ENCODE measurements at places on chromosomes 2 and 18.

GRCh38 chr2:199460101-199460671 lies 2.4 kb upstream of the SATB2 start:
- DNase-seq, result no peak

- no peak for DNase-seq
Observed at GRCh38 chr2:174430066-174430465, 34.5 kb downstream of the SCRN3 start.

DNA sequence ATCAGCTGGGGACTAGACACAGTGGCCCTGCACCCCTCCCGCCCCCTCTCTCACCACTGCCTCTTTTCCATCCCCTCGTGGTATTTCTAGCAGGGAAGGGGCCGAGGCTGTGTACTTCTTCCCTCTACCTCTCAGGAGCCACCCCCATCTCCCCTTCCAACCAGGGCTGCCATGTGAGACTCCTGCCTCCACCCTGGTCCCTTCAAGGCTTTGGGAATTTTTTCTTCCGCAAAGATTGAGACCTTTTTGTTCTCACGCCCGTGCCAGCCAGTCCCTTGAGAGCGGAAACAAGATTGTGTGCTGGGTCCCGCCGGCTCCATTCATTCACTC lies 39.1 kb downstream of the LPIN1 start:
- DNase-seq, result no peak

DNA sequence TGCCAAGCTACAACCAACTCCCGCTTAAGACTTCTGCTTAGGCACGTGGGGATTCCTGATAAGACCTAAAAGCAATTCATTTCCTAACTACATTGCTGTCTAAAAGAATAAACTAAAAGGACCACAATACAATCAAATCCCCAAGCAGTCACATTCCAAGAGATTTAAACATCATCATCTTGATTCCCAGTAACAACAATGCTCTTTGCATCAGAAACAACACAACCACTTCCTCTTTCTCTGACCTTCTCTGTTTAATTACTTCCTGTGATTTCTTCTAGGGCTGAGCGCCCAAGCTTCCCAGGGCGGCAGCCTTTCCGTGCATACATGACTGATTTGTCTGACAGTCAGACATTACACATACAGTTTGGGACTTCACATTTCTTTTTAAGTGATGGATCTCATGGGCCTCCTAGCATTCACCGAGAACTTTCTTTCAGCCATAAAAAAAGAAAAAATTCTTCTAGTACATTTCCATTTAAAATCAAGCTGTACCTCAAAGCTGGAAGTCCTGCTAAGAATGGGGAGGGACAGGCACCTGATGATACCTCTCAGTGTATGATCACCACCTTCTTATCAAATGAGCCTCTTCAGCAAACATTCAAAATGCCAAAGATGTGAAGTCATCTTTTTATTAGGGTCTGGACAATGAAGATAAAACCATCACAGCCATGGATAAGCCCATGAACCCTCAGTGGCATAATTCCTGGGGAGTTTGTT lies 11.5 kb downstream of the SPRED2 start:
- DNase-seq, result no peak

- DNase-seq, result no peak
Observed at GRCh38 chr2:151560289-151560688, 150.6 kb downstream of the RIF1 start.

- DNase-seq, result no peak
Observed at GRCh38 chr2:143183804-143184463, 54.7 kb downstream of the ARHGAP15 start.

DNA sequence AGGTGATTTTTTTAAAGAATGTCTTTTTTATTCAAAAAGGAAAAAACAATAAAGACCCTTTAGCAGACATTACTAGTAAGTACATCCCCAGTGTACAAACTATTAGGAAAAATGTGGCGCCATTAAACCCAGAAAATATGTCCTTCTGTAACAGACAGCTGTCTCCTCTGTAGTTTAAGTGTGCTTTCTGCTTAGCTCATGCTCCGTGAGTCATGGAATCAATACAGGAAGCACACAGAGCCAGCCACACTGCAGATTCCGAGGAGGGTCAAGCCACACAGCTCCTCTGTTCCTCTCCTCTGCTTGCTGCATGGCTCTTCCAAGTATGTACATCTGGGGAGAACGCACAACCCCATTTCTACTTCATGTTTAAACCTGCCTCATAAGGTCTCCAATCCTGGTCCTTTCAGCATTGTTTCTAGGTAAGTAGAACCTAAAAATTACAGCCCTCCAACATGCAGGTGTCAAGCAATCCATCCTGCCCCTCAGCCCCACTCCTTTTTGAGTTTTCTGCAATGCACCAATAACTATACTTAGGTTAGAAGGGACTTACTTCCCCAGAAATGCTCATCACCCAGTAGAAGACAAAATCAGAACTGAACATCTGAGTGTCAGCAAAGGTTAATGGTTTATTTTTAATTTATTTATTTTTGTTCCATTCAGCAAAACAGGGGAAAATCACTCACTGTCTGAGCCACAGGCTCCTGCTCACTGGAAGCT lies 37.5 kb downstream of the ACVR1 start:
- DNase-seq, result peak; percentile 50

- DNase-seq, result no peak
Observed at GRCh38 chr2:37923308-37924055, 1.6 kb upstream of the RMDN2 start.

DNA sequence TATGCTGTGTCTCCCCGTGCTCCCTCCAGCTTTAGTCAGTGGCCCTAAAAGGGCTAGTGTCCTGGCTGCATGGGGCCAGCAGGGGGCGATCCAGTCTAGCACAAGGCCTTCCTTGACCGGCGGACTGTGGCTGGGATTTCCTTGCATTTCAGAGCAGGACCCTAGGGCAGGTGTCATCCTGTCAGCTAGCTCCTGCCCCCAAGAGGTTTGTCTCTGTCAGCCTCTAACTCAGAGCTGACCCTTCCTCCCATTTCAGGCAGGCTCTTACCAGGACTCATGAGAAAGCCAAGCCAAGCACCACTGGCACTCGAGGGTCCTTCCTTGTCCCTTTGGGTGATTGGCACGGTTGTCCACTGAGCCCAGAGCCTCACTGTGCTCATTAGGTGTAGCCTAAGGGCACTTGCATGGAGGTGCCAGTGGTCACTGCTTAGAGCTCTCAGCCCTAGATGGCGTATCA lies 140.3 kb downstream of the RPIA start:
- no peak for DNase-seq

- DNase-seq, result peak; percentile 62
Observed at GRCh38 chr2:47569658-47570475, 166.9 kb downstream of the MSH2 start.

Measured in ecto neural progenitor cell (in vitro differentiated cells).